ENCODE measurements at places on chromosomes 12 and 14.

GRCh38 chr12:104478396-104479122 is 21.8 kb downstream of the CHST11 start:
- DNase-seq: no peak

GRCh38 chr12:4856596-4856995 is 53.1 kb upstream of the KCNA1 start:
- DNase-seq: no peak

DNA sequence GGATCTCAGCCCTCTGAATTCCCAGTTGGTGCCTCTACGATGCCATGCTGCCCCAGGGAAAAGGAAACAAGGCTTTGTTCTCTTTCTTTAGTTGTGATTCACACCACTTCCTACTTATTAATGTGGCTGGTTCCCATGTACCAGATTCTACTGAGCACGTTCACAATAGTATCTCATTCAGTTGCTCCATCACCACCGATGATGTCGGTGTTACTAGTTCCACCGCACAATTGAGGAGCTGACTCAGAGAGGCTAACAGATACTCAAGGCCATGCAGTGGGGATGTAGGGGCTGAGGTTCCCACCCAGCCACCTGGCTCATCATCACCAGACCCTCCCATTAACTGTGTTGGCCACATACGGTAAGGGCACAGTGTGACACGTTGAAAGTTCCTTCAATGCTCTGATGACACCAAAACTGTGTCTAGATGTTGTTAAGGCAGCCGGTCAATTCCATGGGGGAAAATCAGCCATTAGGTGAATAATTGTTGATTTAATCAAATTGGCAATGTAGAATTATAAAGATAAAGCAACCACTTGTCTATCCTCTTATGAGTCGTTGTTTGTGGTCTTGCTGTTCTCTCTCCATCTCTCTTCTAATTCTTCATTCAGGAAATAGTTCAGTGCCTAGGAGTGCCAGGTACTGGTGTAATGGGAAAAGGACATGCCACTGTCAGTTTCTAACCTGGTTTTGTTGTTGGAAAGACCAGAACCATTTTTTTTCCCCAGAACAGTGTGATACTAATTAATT is 244.2 kb upstream of the CRY1 start:
- no peak for DNase-seq

- DNase-seq: peak; percentile 99
Measured at GRCh38 chr12:68364893-68365725, 32.9 kb upstream of the MDM1 start.

GRCh38 chr12:88580051-88580871 is at the start of gene KITLG:
Gene KITLG, minus strand, starts transcription at chr12:88580471. Its CDS starts 193 bp downstream, at chr12:88580278.
- DNase-seq: peak; percentile 85

DNA sequence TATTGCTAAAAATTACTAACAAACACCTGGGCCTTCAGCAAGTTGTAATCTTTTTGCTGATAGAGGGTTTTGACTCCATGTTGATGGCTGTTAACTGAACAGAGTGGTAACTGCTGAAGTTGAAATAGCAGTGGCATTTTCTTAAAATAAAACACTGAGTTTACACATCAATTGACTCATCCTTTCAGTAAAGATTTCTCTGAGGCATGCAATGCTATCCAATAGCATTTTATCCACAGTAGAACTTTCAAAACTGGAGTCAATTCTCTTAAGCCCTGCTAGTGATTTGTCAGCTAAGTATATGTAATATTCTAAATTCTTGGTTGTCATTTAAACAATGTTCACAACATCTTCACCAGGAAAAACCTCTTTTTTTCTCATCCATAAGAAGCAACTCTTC is 59.5 kb downstream of the CMAS start:
- DNase-seq: no peak

- no peak for DNase-seq
Measured at GRCh38 chr12:56223571-56224101, 506 bp upstream of the NABP2 start.

- no peak for DNase-seq
Measured at GRCh38 chr12:113328368-113328889, 6.5 kb downstream of the SLC8B1 start.

- no peak for DNase-seq
Measured at GRCh38 chr14:20696764-20697163, 8.2 kb downstream of the ANG start.

DNA sequence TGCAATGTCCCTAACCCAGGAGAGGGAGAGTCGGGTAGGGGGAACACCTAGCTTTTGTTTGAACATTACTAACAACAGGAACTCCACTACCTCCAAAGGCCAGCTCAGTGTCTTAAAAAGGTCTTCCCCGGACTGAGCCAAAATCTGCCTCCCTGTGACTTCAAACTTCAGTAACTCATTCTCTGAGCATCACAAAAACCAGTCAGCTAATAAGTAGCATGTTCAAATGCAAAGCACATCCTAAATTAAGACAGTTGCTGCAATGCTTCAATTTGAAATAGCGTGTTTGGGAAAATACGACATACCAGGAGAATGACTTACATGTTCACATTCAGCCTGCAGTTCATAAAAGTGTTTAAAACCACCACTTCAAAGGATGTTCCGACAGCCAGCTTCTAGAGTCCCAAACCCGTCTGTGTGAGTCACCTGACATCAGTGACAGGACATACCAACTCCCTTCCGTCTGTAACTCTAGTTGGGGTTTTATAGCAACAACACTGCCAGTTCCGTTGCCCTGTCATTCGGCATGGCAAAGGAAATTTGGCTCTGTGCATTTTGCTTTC is 13.0 kb downstream of the ZFP36L1 start:
- DNase-seq: peak; percentile 98

GRCh38 chr12:27645671-27646070 is 50.6 kb upstream of the REP15 start:
- no peak for DNase-seq

DNA sequence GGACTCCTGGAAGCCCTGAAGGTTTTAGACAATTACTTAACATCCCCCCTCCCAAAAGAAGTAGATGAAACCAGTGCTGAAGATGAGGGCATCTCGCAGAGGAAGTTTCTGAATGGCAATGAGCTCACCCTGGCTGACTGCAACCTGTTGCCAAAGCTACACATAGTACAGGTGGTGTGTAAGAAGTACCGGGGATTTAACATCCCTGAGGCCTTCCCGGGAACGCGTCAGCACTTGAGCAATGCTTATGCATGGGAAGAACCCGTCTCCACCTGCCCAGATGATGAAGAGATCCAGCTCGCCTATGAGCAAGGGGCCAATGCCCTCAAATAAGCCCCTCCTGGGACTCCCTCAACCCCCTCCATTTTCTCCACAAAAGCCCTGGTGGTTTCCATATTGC is 10.6 kb upstream of the SPPL3 start:
- DNase-seq: no peak

DNA sequence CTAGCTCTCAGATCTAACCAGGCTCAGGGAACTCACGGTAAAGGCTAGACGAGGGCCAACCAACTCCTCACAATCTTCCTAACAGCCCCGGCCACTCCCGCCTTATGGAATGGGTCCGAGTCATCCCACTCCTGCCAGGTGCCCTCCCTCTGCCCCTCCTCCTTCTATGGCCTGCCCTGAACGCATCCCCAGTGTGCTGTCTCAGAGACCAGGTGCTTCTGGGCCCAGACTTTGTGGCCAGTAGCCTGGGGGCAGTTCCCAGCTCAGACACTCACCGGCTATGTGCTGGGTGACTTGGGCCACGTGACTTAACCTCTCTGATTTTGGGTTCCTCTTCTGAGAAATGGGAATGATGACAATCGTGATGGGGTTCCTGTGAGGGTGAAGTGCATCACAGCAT is 22.5 kb downstream of the PAPLN start:
- DNase-seq: no peak

- peak; percentile 40 for DNase-seq
Measured at GRCh38 chr12:92827836-92828431, 101.2 kb downstream of the EEA1 start.

Data from AG10803 (cell line).